ENCODE measurements at places on chromosomes 2 and 18. TPM values are rescaled to one million over a fixed set of nuclear protein-coding genes. Genes with fewer than 3 reads are reported as not detected.

The TMEM37 gene
- polyA plus RNA-seq: not detected

The NDUFV2 gene
- polyA plus RNA-seq: 285 TPM

The CXCR1 gene
- polyA plus RNA-seq: not detected

The GTF2A1L gene
- polyA plus RNA-seq: 0.51 TPM

The CDK5R2 gene
- polyA plus RNA-seq: 3.1 TPM

The CAPN10 gene
- 120 TPM for polyA plus RNA-seq

The SCN7A gene
- 0.09 TPM for polyA plus RNA-seq

The CTNNA2 gene
- 184 TPM for polyA plus RNA-seq

The B3GNT7 gene
- polyA plus RNA-seq: 0.06 TPM

The MSTN gene
- polyA plus RNA-seq: 1.2 TPM

The IL36G gene
- not detected for polyA plus RNA-seq

The SEPTIN10 gene
- 10.0 TPM for polyA plus RNA-seq
